ENCODE measurements at places on chromosomes 6 and 20.

DNA sequence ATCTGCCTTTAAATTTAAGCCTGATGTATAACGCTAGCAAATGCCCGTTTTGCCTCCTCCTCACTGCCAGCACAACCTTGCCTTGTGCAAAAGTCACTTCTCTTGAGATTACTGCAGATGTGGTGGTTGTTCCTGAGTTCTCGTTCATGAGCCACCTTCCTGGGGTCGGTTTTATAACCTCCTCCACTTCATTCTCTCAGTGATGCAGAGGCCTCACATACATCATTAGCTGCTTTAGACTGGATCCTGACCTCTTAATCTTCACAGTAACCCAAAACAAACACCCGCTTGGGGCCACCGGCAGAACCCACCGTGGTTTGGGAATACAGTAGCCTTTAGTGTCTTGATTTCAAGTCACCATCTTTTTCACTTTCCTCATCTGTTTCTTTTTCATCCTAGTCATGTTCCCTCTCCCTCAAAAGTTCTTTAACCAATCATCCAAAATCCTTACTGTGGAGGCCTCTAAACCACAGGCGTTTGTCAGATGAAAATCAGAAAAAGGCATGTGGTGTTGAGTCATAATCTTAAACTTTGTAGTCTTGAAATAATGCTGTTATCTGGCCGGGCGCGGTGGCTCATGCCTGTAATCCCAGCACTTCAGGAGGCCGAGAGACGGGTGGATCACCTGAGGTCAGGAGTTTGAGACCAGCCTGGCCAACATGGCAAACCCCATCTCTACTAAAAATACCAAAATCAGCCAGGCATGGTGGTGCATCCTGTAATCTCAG, 430.3 kb upstream of the SOX4 start:
- no peak for DNase-seq

- DNase-seq = no peak
Measured at GRCh38 chr6:163423696-163424095, 9.2 kb downstream of the QKI start.

- DNase-seq = no peak
Measured at GRCh38 chr6:81511423-81511822, 241.1 kb downstream of the TENT5A start.

DNA sequence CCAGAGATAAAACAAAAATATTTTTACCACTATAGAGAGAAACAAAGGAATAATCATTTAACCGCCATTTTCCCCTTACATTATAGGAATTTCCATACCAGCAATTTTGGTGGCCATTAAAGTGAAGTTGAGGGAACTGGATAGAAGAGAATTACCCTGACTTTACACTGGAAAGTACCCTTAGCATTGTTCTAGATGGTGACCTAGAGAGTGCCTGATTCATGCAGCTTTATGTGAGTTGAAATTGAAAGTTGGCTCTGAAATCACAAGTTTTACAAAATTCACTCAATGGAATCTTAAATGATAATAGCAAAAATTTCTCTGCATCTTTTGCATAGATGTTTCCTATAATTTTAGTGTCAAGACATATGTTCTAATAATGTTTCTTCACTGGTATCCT, 55.7 kb upstream of the PREP start:
- DNase-seq = no peak

Data from CD4-positive, alpha-beta T cell treated with Interferon alpha-2 for 1 hour (primary cell).